NCI-H1092 treated with DMSO at 0.1 percent for 48 hours (cell line): ENCODE measurements at places on chromosomes 3 and 15.

- DNase-seq: no peak
These were observed 14.1 kb downstream of the FXR1 start for GRCh38 chr3:180926526-180926925.

GRCh38 chr15:55372701-55373440, 35.3 kb downstream of the CCPG1 start:
- DNase-seq: no peak

DNA sequence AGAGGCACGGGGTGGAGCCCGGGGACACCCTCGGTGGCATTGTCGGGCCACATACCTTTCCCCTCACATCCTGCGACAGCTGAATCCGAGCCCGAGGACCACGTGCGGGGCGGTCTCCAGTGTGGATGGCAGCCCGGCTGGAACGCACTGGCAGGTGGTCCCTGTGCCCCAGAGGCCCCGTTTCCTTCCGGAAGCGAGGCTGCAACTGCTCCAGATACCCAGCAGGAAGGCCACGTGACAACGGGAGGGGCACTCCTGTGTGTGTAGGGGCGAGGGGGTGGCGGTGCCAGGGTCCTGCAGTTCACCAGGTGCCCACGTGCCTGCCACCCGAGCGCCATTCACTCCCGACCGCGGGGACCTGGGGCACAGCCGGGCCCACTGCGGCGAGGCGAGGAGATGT, 44.1 kb downstream of the APH1B start:
- no peak for DNase-seq

GRCh38 chr15:41634072-41634626, 26.1 kb upstream of the MGA start:
- no peak for DNase-seq

DNA sequence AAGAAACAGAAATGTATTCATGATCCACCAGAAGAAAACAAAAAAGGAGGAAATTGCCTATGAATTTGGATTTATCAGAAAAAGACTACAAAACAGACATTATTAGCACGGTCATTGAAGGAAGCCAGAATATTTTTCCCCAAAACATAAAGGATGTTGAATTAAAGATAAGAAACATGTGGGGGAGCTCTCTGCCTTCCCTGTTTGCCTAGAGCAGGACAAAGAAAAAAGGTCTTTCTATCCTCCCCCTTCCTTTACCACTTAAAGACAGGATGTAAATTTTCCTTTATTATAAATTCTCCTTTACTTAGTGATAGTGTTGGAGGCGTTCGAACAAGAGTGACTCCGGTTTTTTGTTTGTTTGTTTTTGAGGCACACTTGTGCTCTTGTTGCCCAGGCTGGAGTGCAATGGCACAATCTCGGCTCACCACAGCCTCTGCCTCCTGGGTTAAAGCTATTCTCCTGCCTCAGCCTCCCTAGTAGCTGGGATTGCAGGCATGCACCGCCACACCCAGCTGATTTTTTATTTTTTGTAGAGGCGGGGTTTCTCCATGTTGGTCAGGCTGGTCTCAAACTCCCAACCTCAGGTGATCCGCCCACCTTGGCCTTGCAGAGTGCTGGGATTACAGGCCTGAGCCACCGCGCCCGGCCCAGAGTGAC, 14.9 kb upstream of the RPN1 start:
- DNase-seq: no peak

DNA sequence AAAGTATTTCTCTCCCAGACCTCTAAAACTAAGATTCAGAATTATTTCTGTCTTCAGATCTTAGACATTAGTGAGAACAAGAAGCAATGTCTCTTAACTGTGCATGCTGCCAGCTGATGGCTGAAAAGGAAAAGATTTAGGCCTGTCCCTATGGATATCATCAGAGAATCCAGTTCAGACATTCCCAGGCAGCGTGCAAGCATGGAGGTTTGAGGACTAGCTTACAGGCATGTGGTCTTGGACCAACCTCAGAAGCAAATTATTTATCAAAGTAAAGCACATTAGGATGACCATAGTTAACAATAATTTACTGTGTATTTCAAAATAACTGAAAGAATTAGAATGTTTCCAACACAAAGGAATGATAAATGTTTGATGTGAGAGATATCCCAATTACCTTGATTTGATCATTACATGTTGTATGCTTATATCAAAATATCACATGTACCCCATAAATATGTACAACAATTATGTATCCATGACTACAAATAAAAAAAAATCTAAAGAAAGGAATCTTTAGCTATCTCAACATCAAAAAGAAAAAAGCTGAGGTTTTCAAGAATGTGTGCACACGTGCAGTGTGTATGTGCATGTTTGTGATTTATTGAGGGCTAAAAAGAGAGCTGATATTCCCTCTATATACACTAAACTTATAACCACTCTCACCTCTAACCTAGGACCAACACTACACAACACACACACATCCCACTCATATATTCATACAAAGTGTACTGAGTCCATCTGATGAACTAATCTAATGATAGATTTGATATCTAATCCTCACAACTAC, 108.9 kb upstream of the THBS1 start:
- no peak for DNase-seq

GRCh38 chr15:64739577-64740143, 35.7 kb downstream of the RBPMS2 start:
- DNase-seq: no peak

GRCh38 chr3:22861426-22861825, 341.7 kb upstream of the UBE2E2 start:
- no peak for DNase-seq

DNA sequence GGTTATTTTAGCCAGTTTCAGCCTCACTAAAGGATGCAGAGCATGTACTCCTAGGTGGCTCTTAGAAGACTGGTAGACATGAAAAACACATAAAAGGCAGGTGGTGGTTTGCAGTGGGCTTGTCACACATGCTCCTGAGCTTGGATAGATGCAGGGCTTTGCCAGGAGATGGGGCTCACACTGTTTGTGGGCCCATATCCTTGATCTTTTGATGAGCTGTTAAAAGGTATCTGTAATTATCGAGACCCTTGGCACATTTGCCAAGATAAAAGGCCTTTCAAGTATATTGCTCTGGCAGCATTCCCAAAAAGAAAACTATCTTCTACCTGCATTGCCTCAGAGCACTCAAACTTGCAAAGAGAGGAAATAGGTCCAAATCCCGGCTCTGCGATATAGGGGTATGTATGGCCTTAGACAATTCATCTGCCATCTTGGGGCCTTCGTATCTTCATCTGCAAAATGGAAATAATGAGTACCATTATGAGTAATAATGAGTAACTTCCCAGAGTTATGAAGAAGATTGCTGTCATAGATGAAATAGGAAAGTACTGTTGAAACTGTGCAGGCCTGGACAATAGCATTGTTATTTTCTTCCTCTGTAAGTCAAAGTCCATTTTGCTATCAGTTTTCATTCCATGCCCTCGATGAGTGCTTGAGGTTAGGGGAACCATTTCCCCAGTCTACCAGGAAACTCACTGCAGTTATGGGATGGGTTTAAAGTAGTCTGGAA, 172.7 kb downstream of the SYNPR start:
- DNase-seq: no peak

GRCh38 chr3:99111235-99111634, 209.7 kb upstream of the DCBLD2 start:
- DNase-seq: no peak

GRCh38 chr15:38750786-38751185, 186.2 kb upstream of the RASGRP1 start:
- no peak for DNase-seq

GRCh38 chr3:143783851-143784370, 64.4 kb downstream of the SLC9A9 start:
- no peak for DNase-seq

DNA sequence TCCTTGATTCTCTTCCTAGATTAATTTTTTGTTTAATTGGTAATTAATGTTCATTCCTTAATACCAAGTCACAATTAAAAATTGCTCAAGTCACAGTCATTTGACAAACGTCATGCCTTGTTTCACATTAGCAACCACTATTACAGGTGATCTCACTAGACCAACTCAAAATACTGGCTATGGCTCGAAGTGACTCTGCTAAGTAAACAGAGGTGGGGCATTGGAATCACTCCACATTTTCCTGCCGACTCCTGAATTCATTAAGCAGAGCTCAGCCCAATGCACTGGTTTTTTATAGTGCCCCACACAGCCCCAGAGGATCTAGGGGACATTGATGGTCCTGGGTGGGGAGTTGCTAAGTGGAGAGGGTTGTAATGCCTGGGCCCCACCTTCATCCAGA, 201.2 kb upstream of the NSMCE3 start:
- no peak for DNase-seq

DNA sequence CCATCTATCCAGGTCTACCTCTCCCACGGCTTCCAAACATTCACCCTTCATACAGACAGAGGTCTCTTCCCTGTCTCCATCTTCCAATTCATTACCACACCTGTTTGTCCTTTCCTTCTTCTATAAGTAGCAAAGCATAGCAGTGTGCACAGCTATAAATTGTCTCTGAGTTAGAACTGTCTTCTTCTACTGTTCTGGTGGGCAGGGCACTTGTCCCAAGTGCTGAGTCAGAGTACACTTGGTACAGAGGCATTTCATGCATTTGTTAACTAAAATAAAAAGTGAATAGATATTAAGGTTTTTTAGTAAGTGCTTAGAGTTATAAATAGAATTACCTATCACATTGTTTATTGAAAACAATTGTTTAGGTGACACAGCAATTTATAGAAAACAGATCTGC, 150.1 kb upstream of the CCDC54 start:
- no peak for DNase-seq

DNA sequence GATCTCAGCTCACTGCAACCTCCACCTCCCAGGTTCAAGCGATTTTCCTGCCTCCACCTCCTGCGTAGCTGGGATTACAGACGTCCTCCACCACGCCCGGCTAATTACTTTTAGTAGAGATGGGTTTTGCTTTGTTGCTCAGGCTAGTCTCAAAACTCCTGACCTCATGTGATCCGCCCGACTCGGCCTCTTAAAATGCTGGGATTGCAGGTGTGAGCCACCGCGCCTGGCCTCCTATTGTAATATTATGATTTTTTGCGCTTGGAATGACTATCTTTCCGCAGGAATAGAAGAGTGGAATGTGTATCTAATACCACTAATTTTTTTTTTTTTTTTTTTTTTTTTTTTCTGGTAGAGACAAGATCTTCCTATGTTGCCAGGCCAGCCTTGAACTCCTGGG, 1.8 kb downstream of the ARL8B start:
- DNase-seq: no peak

GRCh38 chr3:52247409-52248164, 2.0 kb downstream of the PPM1M start:
- no peak for DNase-seq

- DNase-seq: no peak
These were observed 2.7 kb upstream of the CRELD1 start for GRCh38 chr3:9930804-9931418.

GRCh38 chr15:96735632-96736240, 405.2 kb downstream of the NR2F2 start:
- DNase-seq: no peak

GRCh38 chr3:154378311-154378710, 51.7 kb downstream of the GPR149 start:
- no peak for DNase-seq

GRCh38 chr15:39919748-39920509, at the start of gene GPR176:
TSS of gene GPR176 (minus strand) at chr15:39920266. CDS start at chr15:39920026, 240 bp downstream.
- DNase-seq: peak; percentile 68

DNA sequence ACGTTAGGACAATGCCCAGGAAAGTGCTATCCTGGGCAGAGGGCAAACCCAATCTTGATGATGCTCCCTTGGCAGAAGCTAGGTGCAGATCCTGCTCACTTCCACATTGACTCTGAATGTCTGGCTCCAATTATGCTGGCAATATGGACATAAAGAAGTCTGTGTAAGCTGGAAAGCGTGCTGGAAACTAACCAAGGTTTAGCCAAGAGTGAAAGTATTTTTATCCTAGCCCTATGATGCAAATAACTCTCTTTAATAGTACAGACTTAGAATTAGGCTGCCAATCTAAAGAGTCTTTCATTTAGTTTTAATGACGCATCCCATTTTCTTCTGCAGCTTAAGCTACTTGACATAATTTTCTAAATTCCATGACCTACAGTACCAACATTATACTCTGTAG, 571.8 kb downstream of the TUSC7 start:
- no peak for DNase-seq

DNA sequence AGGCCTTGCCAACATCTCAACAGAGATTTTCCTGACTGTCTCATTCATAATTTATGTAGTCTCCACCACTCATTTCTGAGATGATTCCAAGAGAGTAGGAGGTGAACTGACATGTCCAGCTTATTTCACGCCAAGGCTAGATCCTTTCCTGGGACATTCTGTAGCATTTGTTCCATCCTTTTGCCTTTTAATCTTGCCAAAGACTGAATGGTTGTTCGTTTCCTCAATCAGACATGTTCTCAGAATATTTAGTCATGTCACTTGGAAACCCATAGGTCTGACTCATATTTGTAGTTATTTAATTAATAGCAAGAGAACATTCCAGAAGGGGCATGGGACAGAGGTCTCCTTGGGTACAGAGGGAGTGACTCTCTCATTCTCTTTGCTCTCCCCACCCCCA, 80.9 kb downstream of the DHX36 start:
- no peak for DNase-seq

DNA sequence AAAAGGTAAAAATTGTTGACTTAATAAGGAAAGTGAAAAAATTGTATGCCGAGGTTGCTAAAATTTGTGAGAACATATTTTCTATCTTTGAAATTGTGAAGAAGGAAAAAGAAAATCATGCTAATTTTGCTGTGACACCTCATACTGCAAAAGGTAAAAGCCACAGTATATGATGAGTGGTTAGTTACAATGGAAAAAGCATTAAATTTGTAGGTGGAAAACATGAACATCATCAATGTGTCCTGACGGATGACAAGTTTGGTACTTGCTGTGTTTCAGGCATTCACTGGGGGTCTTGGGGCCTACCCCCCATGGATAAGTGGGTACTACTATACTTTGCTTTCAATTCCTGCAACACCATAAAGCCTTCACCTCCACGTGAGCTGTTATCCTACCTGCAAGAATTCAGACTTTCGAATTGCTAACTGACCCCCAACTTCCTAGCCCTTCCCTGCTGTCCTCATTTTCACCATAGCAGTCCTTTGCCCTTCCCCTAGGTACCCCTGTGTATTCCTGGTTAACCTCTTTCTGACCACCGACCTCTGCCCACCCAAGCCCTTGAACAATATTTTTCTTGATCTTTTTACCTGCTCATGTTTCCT, 62.4 kb downstream of the RAB7A start:
- DNase-seq: no peak

DNA sequence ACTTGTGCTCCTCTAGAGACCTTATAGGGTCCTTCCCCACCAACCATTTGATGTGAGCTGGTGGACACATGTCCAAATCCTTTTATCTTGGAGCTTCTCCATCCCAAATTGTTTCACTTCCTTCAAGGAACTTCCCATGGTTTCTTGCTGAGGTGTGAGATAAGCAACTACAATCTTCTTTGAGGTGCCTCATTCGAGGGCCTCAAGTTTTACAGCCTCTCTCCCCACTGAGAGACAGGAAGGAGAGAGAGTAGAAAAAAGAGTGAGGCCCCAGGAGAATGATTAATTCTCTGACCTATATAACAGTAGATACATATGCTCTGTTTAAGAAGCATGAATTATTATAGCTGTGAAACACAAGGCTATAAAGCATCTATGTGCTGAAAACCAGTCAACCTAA, 70.5 kb downstream of the SUMF1 start:
- DNase-seq: no peak

- DNase-seq: no peak
These were observed 96.7 kb upstream of the SNTN start for GRCh38 chr3:63555767-63556166.

GRCh38 chr3:184608209-184608608, 46.6 kb downstream of the EPHB3 start:
- DNase-seq: no peak
